H1 (cell line): ENCODE measurements at places on chromosomes 2 and 18. TPM values are rescaled to one million over a fixed set of nuclear protein-coding genes. Genes with fewer than 3 reads are reported as not detected.
A peak's percentile ranks its signal among the peaks of the same experiment; 100 is the strongest.

GRCh38 chr2:68357605-68358337 lies 7.3 kb upstream of the PLEK start:
- H3K27me3 ChIP-seq: peaks cover 5% of the 10 kb centered on the region; the same call in 1 of the 2 replicates
- H3K4me1 ChIP-seq: no peaks in the 10 kb centered on the region
- H3K36me3 ChIP-seq: no peaks in the 10 kb centered on the region
- peak; percentile 50 for DNase-seq
- no peak overlapping the region for H3K27ac ChIP-seq

GRCh38 chr2:207121784-207122183 lies 44.0 kb downstream of the KLF7 start:
- no peaks in the 10 kb centered on the region for H3K27me3 ChIP-seq
- peaks cover 4% of the 10 kb centered on the region; the same call in 1 of the 2 replicates for H3K36me3 ChIP-seq
- H3K27ac ChIP-seq: no peak overlapping the region
- H3K4me1 ChIP-seq: peaks cover 12% of the 10 kb centered on the region
- no peak overlapping the region for H3K4me3 ChIP-seq

GRCh38 chr18:392928-393573 lies 107.5 kb downstream of the COLEC12 start:
- H3K27ac ChIP-seq: no peak overlapping the region
- H3K4me1 ChIP-seq: no peaks in the 10 kb centered on the region
- H3K27me3 ChIP-seq: no peaks in the 10 kb centered on the region
- H3K4me3 ChIP-seq: no peak overlapping the region
- no peak for DNase-seq
- H3K36me3 ChIP-seq: no peaks in the 10 kb centered on the region

Gene CNDP2
- total RNA-seq: 243 TPM in 2 replicates
